ENCODE measurements at places on chromosomes 6 and 20.

DNA sequence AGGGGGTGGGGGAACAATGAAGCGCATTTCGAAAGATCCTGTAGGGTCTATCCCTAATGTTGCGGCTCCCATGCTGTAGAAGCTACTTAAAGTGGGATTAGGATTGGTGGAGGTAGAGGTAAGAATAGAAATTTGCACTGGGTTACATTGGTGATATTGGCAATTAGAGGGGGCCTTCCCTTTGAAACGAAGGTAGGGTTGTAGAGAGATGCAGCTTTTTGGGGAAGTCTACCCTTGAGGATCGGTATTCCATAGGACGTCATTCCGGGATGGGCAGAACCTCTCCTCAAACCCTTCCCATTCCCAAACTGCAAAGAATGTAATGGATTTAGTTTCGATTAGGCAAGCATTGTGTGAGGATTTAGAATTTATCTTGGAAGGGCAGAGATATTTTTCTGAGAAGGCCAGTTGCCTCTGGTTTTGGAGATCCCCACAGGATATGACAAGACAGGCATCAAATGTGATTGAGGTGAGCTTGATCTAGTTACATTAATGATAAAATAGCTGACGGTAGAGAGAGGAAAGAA, 5.4 kb upstream of the ZNFX1 start:
- no peak for DNase-seq

- no peak for DNase-seq
Observed at GRCh38 chr6:126873351-126873750, 245.1 kb upstream of the RSPO3 start.

GRCh38 chr6:6820641-6821238, 232.2 kb downstream of the LY86 start:
- DNase-seq: peak; percentile 82

- DNase-seq: peak; percentile 42
Observed at GRCh38 chr6:84027340-84028181, 6.0 kb upstream of the MRAP2 start.

All from keratinocyte (primary cell).